ENCODE measurements at places on chromosomes 16 and 17. TPM values are rescaled to one million over a fixed set of nuclear protein-coding genes. Genes with fewer than 3 reads are reported as not detected.

DCAF7 gene
- 60.6 TPM for total RNA-seq

DNA sequence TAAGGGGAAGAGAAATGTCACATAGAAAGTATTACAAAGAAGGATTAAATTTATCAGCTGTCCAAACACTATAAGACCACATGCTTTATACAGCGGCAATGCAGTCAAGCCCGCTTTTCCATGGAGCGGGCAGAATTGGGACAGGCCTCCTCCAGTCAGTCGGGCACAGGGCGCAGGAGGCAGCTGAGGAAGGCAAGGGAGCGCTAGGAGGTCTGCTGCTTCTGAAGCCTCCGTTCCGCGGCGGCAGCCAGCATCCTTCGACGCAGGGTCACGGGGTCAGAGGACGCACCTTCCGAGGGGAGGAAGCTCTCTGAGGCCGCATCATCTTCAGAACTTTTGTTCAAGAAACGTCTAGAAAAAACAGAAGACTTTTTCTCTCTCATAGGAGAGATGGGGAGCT lies 62.6 kb downstream of the AMFR start:
- DNase-seq, result no peak

DUS1L gene
- 57.1 TPM for total RNA-seq

GNGT2 gene
- total RNA-seq, result 1.3 TPM

DNA sequence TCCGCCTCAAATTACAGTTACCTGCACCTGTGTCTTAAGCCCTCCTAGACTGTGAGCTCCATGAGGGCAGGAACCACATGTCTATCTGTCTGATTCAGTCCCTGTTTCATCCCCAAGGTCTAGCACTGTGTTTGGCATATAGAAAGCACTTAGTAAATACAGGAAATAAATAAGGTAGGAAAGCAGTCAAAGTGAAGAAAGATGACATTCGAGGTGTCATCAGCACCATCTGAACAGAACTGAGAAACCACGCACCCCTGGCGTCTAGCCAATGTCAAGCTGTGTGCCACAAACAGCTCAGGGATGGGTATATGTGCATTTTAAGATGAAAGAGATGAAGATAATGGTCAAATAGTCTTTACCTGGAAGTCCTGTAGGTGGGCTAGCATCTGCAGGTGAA lies 79.6 kb upstream of the ATP2A3 start:
- DNase-seq, result no peak

DNA sequence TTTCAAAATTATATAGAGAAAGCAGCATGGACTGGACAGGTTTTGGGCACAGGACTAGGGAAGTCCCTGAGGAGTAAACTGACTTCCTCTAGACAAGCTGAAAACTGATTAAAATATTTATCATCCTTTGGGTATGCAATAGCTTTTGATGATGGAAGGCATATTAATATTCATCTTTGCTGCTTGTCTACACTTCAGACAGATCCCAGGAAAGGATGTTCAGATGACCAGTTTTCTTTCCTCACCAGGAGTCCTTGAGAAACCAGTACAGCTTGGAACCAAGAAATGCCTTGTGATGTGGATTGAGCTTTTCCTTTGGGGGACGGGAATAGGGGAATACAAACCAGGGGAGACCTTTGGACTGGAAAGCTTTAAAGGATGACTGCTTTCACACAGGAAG lies 195.5 kb downstream of the FTO start:
- no peak for DNase-seq

GRCh38 chr16:89567656-89568594 lies 7.4 kb downstream of the RPL13 start:
- DNase-seq, result no peak

CSH1 gene
- not detected for total RNA-seq

- no peak for DNase-seq
Observed at GRCh38 chr17:5769593-5770354, 185.5 kb upstream of the NLRP1 start.

CLDN9 gene
- 0.53 TPM for total RNA-seq

DNA sequence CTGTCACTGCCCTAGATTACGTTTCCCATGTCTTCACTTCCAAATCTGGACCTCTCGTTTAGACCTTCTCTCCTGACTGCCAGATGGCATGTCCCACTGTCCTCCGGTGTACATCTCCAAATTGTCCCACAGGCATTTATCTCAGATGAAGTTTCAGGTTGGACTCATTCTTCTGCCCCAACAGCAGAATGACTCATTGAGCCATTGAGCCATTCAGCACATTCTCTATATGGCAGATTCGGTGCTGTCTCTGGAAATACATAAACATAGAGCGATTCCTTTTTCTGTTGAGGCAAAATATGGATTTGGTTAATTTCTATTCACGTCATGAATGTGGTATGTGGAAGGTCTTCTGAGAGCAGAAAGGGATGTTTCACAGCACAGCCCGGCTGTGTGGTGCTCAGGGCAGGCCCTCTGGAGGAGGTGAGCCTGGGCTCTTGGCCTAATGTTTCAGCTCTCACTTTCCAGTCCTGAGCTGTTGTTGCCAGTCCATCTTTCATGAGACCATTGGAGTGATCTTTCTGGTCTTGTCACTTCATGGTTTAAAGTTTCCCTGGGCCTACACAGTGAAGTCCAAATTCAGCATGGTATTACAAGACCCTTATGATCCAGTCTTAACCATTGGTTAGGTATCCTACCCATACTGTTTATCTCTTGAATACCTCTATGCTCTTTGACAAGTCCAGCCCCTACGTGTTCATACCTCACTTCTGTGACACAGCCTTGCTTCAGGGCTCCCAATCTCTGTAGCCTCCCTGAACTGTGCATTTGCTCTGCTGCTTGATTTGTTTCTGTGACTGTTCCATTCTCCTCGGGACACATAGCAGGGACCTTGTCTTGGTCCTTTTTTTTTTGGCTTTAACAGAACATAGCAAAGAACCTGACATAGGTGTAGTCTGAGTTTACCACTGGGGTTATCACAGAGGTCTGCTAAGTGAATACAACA lies 15.9 kb downstream of the HAPSTR1 start:
- no peak for DNase-seq

MYCBPAP gene
- total RNA-seq, result 3.3 TPM

GRCh38 chr16:5928476-5929065 lies 831.0 kb upstream of the EEF2KMT start:
- DNase-seq, result no peak
